ENCODE measurements at places on chromosomes 7 and 10.

- DNase-seq, result no peak
Observed at GRCh38 chr7:82384779-82385178, 58.8 kb downstream of the CACNA2D1 start.

GRCh38 chr10:11756766-11757315, 14.7 kb downstream of the ECHDC3 start:
- no peak for DNase-seq

- no peak for DNase-seq
Observed at GRCh38 chr7:68700414-68700813, 897.9 kb upstream of the AUTS2 start.

DNA sequence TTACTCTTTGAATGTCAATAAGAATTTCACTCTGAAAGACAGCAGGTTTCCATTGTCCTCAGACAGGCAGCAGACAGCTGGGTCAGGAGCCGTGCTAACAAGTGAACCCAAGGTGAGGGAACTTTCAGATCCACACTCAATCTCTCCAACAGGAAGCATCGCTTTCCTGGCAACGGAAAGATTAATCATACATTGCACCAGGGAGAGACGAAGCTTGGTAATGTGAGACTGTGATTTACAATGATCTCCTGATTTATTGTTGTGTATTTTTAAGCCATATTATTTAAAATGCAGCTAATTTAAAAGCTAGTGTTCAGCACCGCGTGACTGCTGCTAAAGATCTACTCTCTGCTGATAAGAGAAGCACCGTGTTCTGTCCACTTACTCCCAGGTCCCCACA, 17.5 kb upstream of the NOM1 start:
- DNase-seq, result peak; percentile 15

DNA sequence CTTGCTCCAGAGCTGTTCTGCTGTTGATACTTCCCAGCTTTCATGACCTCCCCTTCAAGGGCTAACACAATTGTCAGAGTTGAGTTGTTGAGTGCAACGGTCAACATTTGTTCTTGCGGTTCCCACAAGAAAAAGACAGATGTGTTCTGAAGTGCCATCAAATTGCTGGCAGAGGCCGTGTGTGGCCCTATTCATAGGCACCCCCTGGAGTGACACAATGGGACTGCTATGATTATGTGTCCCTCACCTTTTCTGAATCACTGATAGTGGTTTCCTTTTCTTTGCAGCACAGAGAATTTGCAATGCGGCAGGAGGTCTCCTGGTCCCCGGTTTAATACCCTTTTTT, 5.8 kb upstream of the IGFBP1 start:
- peak; percentile 60 for DNase-seq

DNA sequence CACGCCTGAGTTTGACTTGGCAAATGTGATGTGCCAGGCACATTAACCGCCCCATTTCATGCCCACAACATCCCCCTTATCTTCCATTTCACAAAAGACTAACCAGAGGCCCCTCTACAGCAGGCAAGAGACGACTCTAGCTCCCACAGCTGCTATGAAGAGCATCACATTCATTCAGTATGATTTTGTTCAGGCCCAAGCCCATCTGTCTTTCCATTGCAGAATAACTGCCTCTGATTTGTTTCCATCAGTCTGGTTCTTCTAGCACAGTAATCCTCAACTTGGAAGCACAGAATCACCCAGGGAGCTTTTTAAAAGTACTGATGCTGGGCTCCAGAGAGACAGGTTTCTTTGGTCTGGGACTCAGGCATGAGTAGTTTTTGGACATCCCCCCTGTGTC, 169.7 kb downstream of the NEURL1 start:
- DNase-seq, result no peak

DNA sequence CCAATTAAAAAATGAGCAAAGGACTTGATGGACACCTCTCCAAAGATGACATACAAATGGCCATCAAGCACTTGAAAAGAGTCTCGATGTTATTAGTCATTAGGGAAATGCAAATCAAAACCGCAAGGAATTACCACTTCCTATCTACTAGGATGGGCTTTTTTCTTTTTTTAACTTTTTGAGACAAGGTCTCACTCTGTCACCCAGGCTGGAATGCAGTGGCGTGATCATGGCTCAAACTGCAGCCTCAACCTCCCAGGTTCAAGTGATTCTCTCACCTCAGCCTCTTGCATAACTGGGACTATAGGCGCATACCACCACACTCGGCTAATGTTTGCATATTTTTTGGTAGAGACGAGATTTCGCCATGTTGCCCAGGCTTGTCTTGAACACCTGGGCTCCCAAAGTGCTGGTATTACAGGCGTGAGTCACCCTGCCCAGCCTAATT, 13.6 kb downstream of the NKX1-2 start:
- DNase-seq, result no peak

GRCh38 chr7:128867842-128868623, 5.4 kb downstream of the ATP6V1F start:
- DNase-seq, result peak; percentile 60

GRCh38 chr10:114523876-114524275, 119.6 kb upstream of the AFAP1L2 start:
- DNase-seq, result no peak

DNA sequence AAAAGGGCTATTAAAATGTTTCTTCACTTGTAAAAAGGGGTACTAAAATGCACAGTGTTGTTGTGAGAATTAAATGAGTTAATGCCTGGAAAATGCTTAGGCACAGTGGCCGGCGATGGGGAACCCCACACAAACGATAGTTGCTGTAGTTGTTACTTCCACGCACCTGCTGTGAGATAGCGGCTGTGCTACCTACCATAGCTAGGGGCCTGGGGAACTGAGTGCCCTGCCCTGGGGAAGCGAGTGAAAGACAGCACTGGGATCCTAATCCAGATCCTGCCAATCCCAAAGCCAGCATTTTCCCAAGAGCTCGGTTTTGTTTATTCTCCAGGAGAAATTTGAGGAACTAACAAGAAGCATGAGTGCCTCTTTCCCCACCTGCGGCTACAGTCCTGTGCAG, 27.8 kb downstream of the DDC start:
- DNase-seq, result no peak

- DNase-seq, result no peak
Observed at GRCh38 chr10:102781921-102782557, 38.3 kb downstream of the WBP1L start.

- DNase-seq, result no peak
Observed at GRCh38 chr10:72019085-72019876, 55.1 kb downstream of the CHST3 start.

DNA sequence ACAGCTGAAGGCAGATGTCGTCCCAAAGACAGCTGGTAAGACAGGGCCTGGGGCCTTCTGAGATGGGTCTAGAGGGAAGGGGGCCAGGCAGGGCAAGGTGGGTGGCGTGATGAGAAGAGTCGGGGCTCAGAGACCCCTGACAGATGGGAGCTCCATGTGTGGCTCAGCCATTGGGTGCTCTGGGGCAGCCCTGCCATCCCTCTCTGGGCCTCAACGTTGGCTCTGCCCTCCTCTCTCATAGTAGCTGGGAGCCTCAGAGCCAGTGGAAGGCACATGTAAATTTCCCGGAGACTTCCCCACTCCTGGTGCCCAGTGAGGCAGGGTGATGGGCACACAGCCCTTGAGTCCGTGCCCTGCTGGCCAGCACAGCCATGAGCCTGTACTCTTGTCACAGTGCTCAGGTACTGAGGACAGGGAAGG, 1.8 kb downstream of the PPIF start:
- DNase-seq, result no peak

GRCh38 chr10:98028168-98028770, 2.2 kb downstream of the CRTAC1 start:
- DNase-seq, result peak; percentile 5

- DNase-seq, result no peak
Observed at GRCh38 chr10:82266438-82266837, 391.4 kb downstream of the NRG3 start.

DNA sequence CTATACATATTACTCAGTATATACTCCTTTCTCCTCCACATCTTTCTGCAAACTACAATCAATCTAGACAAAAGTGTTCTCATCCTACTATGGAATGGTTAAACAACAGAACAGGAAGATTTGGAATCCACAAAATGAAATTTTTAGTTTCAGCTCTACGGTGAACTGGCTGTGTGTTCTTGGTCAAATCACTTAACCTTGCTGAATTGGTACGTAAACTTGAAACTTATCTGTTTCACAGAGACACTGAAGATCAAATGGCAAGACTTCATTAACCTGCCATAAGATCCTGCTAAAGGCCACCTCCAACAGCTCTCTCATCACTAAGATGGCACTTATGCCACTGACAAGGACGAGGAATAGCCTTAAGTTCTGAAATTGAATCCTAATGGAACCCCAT, 1.5 kb downstream of the NUDCD3 start:
- DNase-seq, result no peak

- no peak for DNase-seq
Observed at GRCh38 chr10:59829024-59829423, 75.8 kb upstream of the MRLN start.

- DNase-seq, result no peak
Observed at GRCh38 chr10:19168584-19168983, 120.0 kb downstream of the MALRD1 start.

- peak; percentile 26 for DNase-seq
Observed at GRCh38 chr7:30062587-30062986, 34.4 kb downstream of the PLEKHA8 start.

DNA sequence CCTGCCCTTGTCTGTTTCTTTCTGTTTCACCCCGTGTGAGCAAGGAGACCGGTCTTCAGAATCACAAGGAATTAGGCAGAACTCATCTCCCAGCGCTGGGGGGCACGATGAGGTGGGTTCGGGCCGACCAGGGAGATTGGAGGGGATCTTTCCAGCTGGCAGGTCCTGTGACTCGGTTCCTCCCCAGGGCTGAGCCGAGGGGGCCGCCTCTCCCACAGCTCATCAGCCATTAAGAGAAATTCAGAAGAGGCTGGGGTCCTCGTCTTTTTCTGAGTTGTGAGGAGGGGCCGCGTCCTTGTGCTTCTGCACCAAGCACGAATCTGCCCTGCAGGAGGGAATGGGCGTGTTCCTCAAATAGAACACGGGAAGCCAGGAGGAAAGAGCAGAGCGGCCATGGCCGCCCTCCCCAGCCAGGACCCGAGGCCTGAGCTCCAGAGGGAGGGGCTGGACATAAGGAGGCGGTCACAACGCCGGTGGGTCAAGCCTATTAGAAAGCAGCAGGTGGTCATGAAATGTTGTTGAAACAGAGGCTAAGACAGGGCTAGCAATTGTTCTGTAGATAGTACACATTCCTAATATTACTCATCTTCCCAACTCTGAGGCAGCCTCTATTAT, 125.3 kb downstream of the ADARB2 start:
- DNase-seq, result no peak

- DNase-seq, result no peak
Observed at GRCh38 chr10:63346015-63346441, 119.7 kb downstream of the JMJD1C start.

DNA sequence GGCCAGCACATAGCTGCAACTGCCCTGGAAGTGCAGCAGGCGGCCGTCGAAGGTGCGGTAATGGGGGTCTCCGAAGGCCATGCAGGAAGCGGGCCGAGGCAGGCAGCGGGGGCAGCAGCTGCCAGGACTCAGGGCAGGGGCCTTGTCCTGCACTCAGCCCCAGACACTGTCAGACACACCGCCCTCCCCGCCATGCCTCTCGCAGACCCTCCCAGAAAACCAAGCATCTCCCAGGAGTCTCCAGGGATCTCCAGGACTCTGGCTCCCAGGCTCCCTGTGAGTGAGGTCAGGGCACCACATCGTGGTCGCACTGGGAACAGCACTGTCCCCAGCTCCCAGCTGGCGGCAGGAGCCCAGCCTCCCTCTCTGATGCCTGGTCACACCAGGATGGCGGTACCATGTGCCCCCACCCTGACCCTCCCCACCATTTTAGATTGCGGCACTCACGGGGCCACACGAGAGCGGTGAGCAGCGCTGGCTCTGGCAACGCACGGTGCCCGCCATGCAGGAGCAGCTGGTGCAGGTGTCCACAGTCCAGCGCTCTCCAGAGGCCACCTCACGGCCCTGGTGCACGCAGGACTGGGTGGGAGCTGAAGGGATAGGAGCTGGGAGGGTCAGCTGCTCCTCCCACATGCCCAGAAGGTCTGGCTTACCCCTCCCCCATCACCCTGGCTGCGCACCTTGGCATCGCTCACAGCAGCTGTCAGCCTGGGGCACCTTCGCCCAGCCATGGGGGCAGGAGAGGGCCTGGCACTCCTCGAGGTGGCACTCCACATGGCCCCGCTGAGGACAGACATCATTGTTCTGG, 17.5 kb downstream of the ATP6V1F start:
- peak; percentile 29 for DNase-seq

DNA sequence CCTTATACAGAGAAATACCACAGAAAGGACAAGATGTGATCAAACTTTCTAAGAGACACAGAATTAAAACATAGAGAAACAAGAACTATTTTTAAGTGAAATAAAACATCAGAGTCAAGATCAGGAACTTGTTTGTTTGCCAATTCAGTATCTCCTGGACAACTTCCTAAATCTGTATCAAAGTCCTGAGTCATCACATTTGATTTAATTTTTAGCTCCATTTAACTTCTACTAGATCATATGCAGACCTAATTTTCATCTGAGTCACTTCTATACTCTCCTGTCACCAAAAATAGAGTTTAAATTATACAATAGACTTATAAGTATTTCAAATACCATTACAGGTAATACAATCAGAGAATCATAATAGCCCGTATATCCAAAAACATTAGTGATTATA, 268.1 kb downstream of the PRKG1 start:
- DNase-seq, result no peak

- DNase-seq, result no peak
Observed at GRCh38 chr10:86413046-86413728, 46.6 kb upstream of the GRID1 start.

Data from SHP77 treated with DMSO at 0.1 percent for 48 hours (cell line).